ENCODE measurements at places on chromosomes 6 and 20. TPM values are rescaled to one million over a fixed set of nuclear protein-coding genes. Genes with fewer than 3 reads are reported as not detected.

The MCCD1 gene
- not detected for total RNA-seq

DNA sequence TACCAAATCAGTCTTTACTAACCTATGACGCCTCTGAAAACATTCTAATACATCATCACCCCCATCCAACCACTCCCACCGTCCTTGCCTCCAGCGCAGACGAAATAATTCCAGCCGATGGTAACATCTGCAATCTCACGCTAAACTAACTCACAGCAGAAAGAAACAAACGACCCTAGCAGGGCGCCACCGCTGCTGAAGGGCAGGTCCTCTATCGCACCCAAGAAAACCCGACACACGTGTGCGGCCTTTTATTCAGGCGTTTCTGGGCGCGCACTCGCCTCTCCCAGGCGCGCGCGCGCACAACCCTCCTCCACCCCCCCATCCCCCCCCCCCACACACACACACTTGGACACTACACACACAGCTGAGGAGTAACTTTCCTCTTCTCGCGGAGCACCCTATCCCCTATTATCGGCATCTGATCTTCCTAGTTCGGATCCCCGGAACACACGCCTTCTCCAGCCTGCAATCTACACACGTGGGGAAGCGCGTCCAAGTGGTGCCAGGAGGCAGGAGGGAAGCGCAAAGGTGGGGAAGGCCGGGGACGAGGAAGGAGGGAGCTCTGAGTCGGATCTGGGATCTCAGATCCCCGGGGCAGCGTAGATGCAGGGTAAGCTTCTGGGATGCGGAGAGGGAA lies 1.4 kb downstream of the GFOD1 start:
- peak overlapping the region; percentile 86 for H3K4me3 ChIP-seq
- peak; percentile 30 for DNase-seq
- no peaks in the 10 kb centered on the region for H3K27me3 ChIP-seq
- H3K36me3 ChIP-seq, result no peaks in the 10 kb centered on the region
- peak overlapping the region; percentile 47 for H3K27ac ChIP-seq

GRCh38 chr6:79775222-79775621 lies 144.1 kb downstream of the SH3BGRL2 start:
- no peak for DNase-seq
- H3K4me1 ChIP-seq, result no peaks in the 10 kb centered on the region
- H3K4me3 ChIP-seq, result no peak overlapping the region
- H3K27ac ChIP-seq, result no peak overlapping the region
- no peaks in the 10 kb centered on the region for H3K27me3 ChIP-seq

DNA sequence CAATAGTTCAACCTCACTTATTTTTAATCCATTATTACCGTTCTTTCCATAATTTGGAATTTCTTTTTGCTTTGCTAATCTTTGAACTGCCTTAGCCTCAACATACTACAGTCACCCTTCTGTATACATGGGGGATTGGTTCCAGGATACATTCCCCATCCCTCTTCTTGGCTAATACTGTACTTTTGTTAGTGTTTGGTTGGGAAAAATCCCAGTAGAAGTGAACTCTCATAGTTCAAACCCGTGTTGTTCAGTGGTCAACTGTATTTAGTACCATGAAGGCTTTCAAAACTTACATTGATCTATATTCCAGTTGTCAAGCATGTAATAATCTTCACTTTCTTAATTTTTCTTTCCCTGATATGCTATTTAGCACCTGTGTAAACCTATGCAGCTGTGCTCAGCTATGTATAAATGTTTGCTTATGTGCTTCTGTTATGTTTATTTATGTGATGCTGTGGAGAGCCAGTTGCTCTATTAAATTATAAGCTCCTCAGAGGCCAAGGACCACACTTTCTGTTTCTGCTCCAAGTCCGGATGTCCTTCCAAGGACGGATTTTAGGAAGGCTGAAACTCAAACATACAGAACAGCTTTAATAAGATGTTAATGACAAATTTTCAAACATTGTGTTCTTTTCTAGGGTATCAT lies 33.3 kb upstream of the LAMA4 start:
- no peak overlapping the region for H3K27ac ChIP-seq
- H3K4me3 ChIP-seq, result no peak overlapping the region
- H3K27me3 ChIP-seq, result no peaks in the 10 kb centered on the region

The TBX18 gene
- total RNA-seq, result 12.2 TPM

- H3K4me3 ChIP-seq, result no peak within 1 kb of the TSS
- no peaks in the 10 kb centered on the region for H3K27me3 ChIP-seq
- no peaks in the 10 kb centered on the region for H3K36me3 ChIP-seq
- DNase-seq, result no peak
- no peaks in the 10 kb centered on the region for H3K4me1 ChIP-seq
Measured at GRCh38 chr6:25874118-25874517, at the start of gene SLC17A3. Gene SLC17A3 (minus strand): TSS chr6:25874243. CDS start chr6:25868387, 5,856 bp downstream.

The SMLR1 gene
- total RNA-seq, result not detected

DNA sequence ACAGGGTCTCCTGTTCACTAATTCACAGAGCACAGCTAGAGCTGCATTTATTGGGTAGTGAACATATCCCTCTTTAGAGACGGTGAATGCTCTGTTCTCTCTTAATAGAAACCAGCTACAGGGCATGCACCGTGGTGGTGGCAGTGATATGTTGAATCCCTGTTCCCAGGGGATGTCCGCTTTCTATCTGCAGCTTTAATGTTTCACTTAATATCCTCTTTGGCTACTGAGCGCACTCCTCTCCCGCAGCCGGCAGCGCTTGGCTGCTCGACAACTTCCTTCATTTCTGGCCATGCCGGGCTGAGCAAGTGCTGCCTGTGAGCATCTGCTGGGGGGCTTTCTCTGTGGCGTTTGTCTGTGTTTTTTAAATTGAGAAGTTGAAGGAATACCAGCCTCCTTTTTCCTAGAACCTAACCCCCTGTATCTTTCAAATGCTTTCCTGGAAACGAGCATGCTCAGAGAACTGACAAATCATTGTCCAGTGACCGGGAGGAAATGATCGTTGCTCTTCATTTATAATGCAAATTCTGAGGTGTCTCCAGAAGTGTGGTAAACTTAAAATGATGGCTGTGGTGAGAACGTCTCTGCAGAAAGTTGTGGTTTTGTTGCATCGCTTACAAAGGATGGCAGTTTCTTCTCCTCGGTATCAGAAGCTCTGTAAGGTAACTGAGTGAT lies 297.9 kb downstream of the UTRN start:
- peak overlapping the region; percentile 59 for H3K4me3 ChIP-seq
- no peaks in the 10 kb centered on the region for H3K4me1 ChIP-seq
- peak; percentile 36 for DNase-seq
- H3K36me3 ChIP-seq, result no peaks in the 10 kb centered on the region

The VWA7 gene
- total RNA-seq, result 0.54 TPM

DNA sequence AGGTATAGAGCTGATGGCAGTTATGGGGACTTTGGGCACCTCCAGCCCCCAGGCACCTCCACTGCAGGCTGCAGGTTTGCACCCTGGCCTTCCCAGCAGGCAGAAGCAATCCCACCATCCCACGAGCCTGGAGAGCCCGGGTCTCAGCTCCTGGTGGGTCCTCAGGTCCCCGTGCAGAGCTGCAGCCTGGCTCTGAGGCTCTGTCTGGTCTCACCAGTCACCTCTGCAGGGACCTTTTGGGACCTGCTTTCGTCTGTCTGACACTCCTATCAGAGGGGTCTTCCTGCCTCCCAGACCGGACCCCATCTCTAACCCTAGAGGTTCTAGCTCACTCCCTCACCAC lies 41.9 kb downstream of the FGD2 start:
- no peak overlapping the region for H3K27ac ChIP-seq
- peaks cover 14% of the 10 kb centered on the region for H3K4me1 ChIP-seq
- H3K36me3 ChIP-seq, result no peaks in the 10 kb centered on the region

The TRIM40 gene
- not detected for total RNA-seq

GRCh38 chr6:142265476-142265875 lies 36.3 kb upstream of the ADGRG6 start:
- no peak for DNase-seq
- H3K27me3 ChIP-seq, result no peaks in the 10 kb centered on the region
- no peak overlapping the region for H3K4me3 ChIP-seq
- no peaks in the 10 kb centered on the region for H3K36me3 ChIP-seq

The LRRC1 gene
- total RNA-seq, result 11.8 TPM

All from astrocyte (in vitro differentiated cells and primary cell).